CD4-positive, alpha-beta T cell treated with Interferon gamma for 1 hour (primary cell): ENCODE measurements at places on chromosomes 13 and 19.

- DNase-seq: no peak
Measured at GRCh38 chr13:97616385-97616784, 182.4 kb downstream of the RAP2A start.

DNA sequence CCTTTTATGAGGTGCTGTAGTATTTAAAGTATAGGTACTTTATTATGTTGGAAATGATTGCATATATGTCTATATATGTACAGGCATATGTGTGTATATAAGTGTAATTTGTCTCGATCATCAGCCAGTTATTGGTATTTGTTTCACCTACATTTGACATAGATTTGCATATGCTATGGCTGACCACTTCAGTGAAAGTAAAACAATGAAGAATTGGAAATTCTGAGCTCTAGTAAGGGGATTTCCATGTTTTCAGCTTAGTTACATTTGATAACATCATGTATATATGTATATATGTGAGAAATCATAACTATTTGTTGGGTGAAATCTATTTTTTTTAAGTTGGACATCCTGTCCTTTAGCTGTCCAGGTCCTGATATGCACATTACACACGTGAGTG lies 1303.9 kb downstream of the EFNB2 start:
- DNase-seq: no peak

DNA sequence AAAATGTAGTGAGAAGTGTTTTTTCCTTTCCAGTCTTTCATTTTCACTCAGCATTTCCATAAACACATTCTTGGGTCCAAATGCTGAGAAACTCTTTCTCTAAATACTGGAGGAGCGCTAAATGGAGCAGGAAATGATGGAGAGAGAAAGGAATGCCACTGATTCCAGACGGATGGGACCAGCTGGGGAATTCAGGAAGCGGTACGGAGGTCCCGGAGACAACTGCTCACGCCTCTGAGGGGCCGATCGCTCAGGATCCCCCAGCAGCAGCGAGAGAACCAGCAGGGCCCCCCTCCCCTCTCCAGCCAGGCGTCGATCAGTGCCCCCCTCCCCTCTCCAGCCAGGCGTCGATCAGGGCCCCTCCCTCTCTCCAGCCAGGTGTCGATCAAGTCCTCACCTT lies 13.2 kb downstream of the RASA3 start:
- DNase-seq: no peak

GRCh38 chr13:40127476-40127875 lies 472.0 kb downstream of the COG6 start:
- peak; percentile 58 for DNase-seq

GRCh38 chr19:41758846-41759245 lies 3.5 kb downstream of the CEACAM6 start:
- no peak for DNase-seq

- DNase-seq: no peak
Measured at GRCh38 chr19:52910648-52911047, 12.6 kb downstream of the ZNF888 start.

DNA sequence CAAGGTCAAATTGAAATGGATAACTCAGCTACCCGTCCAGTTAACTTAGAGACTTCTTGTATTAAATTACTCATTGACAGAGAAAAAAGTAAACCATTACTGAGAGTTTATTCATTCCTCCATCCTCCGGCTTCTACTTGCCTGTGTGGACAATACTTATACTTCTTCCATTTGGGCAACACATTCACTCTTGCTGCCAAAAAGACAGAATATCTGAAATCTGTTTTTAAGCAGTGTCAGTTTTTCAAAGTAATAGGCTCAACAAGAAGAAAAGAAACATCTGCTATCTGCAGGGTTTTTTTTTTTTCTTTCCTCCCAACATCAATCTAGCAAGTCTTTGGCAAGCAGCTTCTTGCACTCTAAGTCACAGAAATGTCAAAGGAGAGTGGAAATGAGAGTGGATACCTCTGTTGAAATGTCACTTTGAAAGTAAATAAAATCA lies 1142.8 kb downstream of the PCDH9 start:
- no peak for DNase-seq

DNA sequence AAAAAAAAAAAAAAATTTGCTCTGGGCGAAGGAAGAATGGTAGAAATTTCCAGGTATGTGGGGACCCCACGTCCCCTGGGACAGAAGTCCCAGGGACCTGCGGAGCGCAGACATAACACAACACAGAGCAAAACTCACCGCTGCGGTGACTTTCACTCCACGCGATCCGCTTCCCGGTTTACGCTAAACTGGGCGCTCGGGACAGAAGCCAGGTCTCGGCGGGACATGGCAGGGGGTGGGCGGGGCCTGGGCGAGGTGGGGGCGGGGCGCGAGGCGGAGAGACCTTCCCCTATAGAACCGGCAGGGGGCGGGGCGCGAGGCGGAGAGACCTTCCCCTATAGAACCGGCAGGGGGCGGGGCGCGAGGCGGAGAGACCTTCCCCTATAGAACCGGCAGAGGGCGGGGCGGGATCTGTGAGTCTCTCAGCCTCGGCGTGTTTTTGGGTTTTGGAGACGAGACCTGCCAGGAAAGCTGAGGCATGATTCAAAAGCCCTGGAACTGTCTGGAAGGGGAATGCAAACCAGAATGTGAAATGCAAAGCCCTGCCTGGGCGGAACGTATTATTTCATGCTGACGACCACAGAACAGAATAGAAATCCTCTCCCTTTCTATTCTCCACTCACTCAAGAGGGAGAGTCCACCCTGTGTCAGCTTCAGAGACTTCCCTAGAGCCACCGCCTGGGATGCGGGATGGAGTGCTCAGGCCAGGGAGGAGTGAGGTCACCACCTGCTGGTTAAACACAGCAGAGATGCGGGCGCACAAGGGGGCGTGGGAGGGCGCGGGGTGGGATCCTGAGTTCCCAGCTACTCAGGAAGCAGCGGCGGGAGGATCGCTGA lies 20.2 kb upstream of the ERVV-1 start:
- DNase-seq: peak; percentile 83

GRCh38 chr19:18697680-18698079 lies 14.2 kb downstream of the CRTC1 start:
- DNase-seq: no peak

DNA sequence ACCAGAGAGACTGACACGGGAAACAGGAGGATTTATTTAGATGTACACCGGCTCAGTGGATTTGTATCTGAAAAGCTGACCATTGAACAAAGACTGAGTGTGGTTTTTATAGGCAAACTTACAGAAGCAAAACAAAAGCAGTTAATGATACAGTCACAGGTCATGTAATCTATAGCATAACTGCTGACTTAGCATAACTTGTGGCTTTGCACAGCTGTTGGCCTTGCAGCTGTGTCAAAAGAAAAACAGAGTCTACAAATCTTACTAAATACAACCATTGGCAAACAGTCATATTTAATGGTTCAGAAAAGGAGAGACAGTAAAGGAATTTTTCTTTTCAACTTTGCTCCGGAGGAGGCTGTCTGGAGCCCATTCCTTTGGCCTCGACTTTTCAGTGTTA lies 2.3 kb upstream of the ILF3 start:
- no peak for DNase-seq

GRCh38 chr13:77026255-77026860 lies 601 bp downstream of the FBXL3 start:
- peak; percentile 79 for DNase-seq

DNA sequence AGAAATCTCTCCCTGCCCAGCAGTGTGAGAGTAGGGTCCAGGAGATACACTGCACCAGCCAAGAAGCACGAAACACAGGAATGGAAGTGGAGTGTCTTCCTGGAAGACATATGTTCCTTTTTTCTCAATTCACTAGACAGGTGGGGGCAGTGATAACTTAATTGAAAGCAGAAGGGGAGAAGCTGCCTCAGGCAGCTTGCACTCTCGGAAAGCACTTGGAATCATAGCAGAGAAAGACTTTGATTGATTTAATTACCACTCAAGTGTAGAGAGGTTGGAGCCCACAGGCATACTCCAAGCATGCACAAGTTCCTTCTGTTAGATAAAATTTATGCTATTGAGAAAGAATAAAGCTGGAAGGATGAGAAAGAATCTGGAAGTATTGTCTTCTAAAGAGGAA lies 249.4 kb downstream of the SLITRK6 start:
- DNase-seq: no peak

- DNase-seq: peak; percentile 39
Measured at GRCh38 chr13:40639221-40639681, 27.2 kb downstream of the FOXO1 start.

- no peak for DNase-seq
Measured at GRCh38 chr13:70788074-70788473, 679.8 kb upstream of the KLHL1 start.

- DNase-seq: no peak
Measured at GRCh38 chr13:47665043-47665442, 336.0 kb downstream of the SUCLA2 start.

- no peak for DNase-seq
Measured at GRCh38 chr19:12092956-12093355, 28.4 kb downstream of the ZNF844 start.

GRCh38 chr19:33241530-33242101 lies 16.0 kb upstream of the SLC7A10 start:
- peak; percentile 64 for DNase-seq

DNA sequence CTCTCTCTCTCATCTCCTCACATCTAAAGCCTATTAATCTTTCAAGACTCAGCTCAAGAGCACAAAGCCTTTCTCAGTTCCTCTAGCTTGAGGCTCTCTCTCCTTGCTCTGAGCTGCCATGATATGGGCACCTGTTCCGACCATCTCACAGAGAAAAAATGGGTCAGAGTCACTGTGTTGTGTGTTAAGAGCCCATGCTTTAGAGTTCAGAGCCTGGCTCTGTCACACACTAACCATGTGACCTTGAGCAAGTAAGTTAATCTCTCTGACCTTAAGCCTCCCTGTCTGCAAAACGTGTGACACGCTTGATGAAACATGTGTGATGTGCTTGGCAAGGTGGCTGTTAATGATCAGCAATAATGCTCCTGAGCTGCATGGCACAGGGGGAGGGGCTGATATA lies 245.2 kb downstream of the DLEU7 start:
- DNase-seq: no peak
